NCI-H226 (cell line): ENCODE measurements at places on chromosomes 1 and 21.

DNA sequence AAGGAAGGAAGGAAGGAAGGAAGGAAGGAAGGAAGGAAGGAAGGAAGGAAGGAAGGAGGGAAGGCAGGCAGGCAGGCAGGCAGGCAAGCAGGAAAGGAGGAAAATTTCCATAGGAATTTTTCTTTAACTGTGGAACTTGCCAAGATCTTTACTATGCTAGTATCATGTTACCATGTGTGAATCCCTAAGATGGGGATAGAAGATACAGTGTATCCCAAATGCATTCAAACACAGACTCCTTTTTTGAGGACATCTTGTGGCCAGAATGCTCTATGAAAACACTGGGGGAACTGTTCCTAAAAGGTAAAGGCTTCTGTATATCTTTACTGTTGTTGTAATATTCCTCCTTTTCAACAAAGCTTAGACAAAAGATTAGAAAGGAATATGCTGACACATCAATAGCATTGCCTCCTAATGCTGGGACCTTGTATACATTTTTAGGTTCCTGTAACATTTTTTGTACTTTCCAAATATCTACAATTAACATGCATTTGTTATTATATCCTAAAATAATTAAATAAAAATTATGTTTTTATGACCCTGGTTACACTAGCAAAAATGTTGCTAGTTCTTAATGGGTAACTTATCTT lies 20.6 kb downstream of the CCDC190 start:
- DNase-seq = no peak

DNA sequence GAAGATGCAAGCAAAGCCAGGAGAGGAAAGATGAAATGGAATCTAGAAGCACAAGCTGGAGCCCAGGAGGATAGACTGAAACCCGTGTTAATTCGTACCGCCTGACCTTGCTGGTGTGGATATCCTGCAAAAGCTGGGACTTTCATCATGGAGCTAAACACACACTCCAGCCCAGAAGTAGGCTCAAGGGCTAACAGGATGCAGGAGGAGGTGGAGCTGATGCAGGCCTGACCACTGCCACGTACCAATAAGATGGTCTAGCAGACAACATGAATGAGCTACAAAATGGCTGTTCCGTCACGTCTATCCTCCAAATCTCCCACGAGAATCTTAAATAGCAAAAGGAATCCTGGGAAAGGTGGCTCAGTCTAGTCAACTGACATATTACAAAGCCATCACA lies 270.3 kb downstream of the SDCCAG8 start:
- DNase-seq = no peak

DNA sequence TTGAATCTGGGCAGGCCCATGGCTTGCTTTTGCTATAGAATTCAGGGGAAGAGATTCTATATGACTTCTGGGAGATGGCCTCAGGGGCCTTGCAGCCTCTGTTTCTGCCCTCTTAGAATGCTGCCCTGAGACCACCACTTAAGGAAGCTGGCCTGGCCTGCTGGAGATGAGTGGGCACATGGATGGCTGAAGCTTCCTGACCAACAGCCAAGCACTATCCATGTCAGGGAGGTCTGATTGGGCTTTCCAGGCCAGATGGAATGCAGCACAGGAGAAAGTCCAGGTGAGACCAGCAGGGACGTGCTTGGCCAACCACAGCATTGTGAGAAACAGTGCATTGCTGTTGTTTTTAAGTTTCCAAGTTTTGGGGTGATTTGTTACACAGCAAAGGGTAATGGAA lies 308.1 kb downstream of the PTPRU start:
- DNase-seq = no peak

DNA sequence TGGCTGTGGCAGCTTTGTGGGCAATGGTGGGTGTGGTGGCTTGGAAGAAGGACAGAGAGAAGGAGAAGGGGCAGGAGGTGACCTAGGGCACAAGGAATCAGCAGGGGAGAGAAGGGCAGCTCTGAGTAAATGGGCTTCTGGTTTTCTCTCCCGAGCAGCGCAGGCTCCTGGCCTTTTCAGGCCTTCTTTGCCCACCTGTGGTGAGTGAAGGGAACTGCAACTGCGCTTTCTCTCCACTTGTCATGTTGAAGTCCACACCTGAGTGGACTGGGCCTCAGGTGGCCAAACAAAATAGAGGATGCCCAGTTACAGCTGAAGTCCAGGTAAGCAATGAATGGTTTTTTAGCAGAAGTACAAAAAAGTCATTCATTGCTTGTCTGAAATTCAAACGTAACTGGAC lies 29.4 kb upstream of the KCNA10 start:
- DNase-seq = no peak

DNA sequence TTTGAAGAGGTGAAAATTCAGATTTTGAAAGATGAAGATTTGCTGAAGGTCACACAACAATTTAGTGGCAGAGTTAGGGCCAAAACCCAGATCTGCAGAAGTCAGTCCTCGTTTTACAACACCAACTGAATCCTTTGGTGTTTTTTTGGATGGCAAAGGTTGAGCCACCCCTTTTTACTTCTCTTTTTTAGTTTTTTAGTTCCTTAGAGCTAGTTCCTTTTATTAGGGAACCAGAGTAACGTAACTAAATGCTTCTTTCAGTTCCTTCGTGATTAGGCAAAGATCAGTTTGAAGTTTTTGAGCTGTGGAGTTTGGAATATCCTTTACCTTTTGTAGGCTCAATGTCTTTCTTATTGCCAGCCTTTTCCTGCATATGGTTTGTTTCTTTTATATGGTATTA lies 67.9 kb upstream of the ARID1A start:
- DNase-seq = no peak

DNA sequence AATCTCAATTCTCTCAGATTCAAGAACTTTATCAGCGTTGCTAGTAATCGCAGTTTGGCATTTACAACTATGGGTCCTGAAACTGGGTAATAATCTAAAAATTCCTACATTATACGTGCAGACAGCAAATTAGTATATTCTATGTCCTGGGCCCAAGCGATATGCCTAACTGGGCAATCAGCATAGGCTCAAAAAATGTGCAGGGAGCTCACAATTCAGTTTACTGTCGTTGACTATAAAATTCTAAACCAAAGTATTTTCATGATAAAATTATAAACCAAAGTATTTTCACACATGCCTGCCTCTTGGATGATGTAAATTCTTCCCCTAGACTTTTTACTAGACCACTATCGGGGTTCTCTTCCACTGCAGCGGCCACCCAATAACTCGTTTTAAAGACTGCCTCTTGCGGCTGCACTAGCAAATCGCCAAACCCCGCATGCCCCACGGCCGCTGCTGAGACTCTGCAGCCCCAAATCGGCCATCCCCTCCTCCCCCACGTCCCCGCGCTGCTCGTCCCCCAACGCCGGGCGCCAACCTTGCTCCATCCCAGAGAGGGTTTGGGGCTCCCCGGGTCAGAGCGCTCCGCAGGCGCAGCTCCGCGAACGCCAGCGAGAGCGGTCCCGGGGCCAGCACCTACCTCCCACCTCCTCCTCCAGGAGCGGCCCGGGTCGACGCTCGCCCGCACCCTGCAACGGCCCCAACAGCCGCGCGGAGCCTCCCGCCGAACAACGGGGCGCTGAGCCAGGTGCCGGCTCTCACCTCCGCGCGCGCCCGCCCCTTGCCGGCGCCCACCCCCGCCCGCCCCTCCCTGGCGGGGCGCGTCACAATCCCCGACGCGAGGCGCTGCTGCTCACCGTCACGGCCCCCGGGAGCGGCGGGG lies 506 bp downstream of the SSX2IP start:
- DNase-seq = peak; percentile 28

DNA sequence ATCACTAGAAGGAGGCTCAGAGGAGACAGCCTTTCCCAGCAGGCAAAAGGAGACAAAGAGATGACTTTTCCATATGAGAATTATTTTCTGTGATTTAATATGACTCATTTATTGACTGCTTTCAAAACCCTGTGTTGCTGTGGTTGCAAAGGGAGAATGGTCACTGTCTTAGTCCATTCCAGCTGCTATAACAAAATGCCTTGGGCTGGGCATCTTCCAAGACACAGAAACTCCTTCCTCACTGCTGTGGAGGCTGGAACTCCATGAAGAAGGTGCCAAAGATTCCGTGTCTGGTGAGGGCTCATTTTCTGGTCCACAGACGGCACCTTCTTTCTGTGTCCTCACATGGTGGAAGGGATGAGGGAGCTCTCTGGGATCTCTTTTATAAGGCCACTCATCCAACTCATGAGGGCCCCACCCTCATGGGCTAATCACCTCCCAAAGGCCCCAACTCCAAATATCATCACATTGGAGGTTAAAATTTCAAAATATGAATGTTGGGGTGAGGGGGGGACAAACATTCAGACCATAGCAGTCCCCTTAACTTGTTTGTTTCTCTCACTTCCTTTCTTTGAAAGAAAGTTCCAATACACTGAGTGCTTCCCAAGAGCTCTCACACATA lies 252.1 kb upstream of the RAB4A start:
- DNase-seq = no peak

DNA sequence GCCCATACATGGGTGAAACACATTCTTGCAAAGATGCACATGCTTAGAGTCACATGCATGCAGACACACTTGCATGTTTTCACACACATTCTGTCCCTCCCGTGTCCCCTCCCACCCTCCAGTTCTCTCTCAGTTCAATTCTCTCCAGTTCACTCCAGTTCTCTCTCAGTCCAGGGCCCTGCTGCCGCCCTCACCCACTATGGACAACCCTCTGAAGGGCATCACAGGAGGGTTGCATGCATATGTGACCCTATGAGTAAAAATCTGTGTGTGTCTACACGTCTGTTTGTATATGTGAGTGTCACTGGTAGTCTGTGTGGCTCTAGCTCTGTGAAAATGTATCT lies 21.8 kb upstream of the ADGRB2 start:
- DNase-seq = no peak

DNA sequence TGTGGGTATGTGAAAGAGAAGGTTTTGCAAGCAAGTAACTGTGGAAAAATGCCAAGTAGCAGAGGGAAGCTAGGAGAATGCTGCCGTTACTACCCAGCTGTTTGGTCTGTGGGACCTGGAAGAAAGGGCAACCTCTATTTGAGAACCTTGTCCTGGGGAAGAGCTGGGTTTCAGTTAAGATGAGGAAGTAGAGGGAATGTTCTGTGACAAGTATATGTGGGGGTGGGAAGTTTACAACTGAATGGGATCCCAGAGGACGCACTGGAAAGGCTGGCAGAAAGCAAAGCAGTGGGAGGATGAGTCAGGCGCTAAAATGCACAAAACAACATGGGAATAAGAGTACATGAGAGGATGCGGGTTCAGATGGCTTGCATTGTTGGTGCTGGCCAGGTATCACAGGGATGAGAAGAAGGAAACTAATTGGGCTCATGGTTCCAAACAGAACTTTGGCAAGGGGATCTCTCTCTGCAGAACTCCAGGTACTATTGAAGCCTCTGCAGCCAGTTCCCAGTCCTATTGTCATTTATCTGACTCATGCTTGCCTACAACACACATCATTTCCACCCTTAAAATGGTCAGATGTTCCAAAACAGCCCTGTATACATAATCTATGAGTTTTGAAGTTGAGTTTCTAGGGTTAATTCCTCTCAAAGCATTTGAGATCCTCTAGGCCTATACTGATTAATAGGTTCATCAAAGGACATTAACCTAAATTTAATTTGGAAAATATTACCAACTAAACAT lies 88.5 kb upstream of the VAV3 start:
- DNase-seq = no peak

- no peak for DNase-seq
Measured at GRCh38 chr1:43294761-43295160, 6.0 kb upstream of the TIE1 start.

DNA sequence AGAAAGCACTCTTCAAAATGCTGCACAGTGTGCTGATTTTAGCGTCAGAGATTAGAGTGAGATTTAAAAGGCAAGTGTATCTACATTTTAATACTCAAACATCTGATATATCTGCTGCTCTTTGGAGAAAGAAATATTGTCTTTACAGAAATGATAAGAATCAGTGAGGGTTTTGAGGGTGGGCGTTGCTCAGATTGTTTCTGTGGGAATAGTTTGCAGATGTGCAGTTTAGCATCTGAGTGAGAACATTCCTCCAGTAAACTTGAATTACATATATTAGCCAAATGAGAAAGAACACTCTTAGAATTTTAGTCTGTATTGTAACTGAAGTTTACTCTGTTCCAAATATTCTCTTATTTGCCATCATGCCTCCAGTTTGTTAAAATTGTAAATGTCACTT lies 549.2 kb downstream of the NEGR1 start:
- no peak for DNase-seq

DNA sequence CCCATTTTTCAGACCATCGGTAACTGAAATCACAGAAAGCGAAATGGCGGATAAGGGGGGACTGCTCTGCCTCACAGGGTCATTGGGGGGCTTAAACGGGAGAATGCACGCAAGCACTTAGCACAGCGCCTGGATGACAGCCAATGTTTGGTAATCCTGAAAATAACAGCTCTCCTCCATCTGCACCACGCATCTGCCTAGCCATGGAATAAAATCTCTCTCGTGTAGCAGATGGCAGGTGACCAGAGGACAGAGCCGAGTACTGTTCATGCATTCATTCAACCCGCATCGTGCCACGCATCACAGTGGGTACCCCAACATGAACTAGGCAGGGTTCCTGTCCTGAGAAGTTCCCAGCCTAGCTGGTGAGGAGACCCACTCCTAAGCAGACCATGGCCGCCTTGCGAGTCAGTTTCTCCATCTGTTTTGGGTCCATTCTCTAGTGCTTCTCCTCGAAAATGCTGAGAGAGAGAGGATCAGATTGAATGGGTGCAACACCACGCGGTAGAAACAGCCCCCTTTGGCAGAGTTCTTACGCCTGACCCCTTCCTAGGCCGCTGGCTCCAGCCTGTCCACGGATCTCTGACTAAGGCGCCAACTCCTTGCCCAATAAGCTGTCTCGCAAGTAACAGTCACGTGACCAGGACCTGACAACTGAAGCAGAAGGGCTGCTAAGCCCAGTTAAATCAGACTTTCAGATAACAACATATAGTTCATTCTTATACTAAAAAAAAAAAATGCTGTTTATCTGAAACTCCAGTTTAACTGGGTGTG lies 7.3 kb downstream of the SLC1A7 start:
- peak; percentile 96 for DNase-seq

DNA sequence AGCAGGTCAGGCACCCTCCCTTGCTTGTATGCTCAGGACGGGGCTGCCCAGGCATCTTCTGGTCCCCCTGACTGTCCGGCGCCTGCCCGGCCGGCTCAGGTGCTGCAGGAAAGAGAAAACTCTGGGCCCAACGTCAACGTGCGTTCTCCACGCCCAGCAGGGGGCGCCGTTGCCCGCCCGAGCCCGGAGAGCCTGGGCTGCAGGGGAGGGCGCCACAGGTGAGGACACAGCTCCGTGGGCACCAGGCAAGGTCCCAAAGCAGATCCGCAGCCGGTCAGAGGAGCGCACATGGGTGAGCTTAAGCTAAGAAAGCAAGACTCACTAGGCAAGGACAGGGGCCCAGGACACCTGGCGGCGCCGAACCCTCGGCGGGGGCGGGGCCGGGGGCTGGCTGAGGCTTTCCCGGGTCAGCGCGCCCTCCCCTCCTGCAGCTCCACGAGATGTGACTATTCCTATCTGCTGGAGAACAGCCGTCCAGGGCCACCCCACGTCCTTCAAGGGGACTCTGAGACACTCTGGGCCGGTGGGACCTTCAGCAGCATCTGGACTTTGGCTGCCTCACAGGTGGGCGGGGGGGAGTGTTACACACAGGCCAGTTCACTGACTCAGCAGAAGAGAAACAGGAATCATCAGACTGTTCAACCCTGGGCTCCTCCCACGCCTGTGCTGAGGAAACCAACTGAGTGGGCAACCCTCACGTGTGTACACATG lies 29.3 kb downstream of the KRTAP10-1 start:
- peak; percentile 51 for DNase-seq

GRCh38 chr1:102842606-102843005 lies 265.7 kb downstream of the COL11A1 start:
- no peak for DNase-seq
